ENCODE measurements at places on chromosomes 6 and 20.

DNA sequence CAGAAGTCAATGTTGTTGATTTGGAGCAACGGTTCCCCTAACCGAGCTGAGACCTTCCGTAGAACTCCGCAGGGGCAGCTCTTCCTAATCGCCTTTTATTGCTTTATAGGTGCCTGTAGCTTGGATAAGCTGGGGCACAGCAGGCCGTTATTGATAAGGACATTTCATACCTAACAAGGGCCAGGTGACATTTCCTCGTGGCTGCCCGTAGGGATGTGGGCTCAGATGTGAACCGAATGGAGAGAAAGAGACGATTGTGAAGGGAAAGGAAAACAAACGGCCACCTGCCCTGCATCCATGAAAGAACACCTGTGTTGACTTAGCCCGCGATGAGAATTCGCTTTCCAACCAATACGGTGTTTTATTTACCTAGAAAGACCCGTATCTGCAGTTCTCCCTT, 53.3 kb upstream of the DACT2 start:
- no peak for DNase-seq

DNA sequence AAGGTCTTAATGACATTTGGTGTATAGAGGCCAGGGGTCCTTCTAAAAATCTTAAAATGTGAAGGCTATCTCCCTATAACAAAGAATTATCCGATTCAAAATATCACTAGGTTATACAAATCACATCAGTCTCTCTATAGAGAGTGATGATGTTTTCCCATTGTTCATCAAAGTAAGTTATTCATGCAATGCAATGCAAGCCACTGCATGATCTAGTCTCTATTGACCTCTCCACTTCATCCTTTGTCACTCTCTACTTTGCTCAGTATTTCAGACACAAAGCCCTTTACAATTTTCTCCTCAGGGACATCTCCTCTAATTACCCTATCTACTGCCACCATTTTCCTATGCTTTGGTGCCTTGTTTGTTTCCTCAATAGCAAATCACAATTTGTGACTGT, 628.0 kb downstream of the HTR1B start:
- DNase-seq, result no peak

DNA sequence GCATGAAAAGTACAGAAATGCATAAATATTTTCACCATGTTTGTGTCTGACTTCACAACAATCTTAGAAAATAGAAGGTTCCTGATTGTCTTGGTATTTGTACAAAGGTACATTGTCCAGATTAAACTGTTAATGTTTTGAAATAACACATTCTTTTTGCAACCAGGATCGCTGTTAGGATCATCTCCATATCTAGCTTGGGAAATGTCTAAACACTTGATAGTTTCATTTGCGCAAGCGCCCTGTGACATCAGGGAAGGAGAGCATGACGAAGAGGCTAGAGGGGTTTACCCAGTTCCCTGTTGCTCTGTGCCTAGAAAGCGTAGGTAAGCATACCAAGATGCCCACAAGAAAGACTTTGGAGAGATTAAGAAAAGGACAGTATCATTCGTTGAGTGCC, 19.4 kb downstream of the ALDH8A1 start:
- DNase-seq, result no peak

DNA sequence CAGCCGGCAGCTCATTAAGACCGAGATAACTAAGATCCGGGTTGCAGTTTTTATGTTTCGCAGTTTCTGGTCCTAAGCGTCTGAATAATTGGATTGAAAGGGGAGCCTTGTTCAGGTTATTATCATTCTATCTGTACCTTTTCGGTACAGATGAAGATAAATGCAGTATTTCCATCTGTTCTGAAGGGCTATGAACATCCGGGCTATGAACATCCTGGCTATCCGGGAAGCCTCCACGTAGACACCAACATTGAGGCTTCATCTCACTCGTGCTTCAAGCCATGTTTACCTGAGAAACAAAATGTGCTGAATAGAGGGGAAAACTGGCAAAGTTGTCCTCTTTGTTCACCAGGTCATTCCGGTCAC, 399 bp upstream of the REPS1 start:
- no peak for DNase-seq

- DNase-seq, result no peak
Observed at GRCh38 chr6:106134087-106134770, 48.1 kb downstream of the PRDM1 start.

GRCh38 chr6:27668442-27669294, 195.8 kb upstream of the ZNF184 start:
- peak; percentile 70 for DNase-seq

GRCh38 chr6:129030215-129030614, 147.3 kb downstream of the LAMA2 start:
- no peak for DNase-seq

DNA sequence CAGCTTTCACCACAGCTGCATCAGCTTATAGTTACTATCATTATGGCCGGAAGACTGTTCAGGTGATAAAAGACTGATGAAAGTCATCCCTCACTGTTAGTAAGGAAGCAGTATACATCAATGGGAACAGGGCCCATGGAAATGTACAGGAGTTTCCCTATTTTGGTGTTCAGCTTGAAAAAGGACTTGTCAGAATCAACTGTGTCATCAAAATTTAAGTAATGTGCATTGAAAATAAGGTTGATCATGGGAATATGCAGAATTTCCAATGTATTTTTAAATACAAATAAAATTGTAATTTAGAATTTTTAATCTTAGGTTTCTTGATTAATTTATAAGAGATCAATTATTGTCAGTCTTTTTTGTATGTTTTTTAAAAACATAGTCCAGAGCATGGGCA, 16.8 kb downstream of the LRRN4 start:
- no peak for DNase-seq

GRCh38 chr6:83927470-83927869, 68.0 kb downstream of the CYB5R4 start:
- DNase-seq, result no peak

- DNase-seq, result peak; percentile 55
Observed at GRCh38 chr6:26043384-26044139, 43.7 kb upstream of the HFE start.

GRCh38 chr6:47075741-47076421, 33.7 kb upstream of the ADGRF1 start:
- no peak for DNase-seq

- DNase-seq, result no peak
Observed at GRCh38 chr20:62765432-62766070, 30.7 kb upstream of the MRGBP start.

DNA sequence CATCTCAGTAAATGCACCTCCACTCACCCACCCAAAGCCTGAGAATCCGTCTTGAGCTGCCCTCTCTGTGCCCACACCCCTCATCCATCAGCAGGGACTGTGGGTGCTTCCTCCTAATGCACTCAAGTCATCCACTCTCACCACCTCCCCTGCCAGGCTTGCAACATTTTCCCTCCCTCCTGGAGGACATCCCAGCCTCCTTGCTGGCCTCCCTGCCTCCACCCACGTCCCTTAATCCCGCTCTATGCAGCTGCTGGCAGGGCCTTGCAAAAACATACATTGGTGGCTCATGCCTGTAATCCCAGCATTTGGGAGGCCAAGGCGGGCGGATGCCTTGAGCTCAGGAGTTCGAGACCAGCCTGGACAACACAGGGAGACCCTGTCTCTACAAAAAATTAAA, 15.6 kb upstream of the SRC start:
- no peak for DNase-seq

GRCh38 chr6:159169193-159169555, at the start of gene FNDC1:
Gene FNDC1, plus strand, starts transcription at chr6:159169400. Its CDS starts 197 bp downstream, at chr6:159169597.
- DNase-seq, result peak; percentile 71

DNA sequence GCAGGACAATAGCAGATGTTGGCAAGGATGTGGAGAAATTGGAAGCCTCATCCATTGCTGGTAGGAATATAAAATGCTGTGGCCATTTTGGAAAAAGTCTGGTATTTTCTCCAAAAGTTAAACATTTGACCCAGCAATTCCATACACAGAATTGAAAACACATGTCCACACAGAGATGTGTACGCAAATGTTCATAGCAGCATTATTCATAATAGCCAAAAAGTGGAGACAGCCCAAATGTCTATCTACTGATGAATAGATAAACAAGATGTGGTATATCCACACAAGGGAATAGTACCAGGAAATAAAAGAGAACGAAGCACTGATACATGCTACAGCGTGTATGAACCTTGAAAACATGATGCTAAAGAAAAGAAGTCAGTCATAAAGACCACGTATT, 40.5 kb downstream of the CFAP61 start:
- DNase-seq, result no peak

DNA sequence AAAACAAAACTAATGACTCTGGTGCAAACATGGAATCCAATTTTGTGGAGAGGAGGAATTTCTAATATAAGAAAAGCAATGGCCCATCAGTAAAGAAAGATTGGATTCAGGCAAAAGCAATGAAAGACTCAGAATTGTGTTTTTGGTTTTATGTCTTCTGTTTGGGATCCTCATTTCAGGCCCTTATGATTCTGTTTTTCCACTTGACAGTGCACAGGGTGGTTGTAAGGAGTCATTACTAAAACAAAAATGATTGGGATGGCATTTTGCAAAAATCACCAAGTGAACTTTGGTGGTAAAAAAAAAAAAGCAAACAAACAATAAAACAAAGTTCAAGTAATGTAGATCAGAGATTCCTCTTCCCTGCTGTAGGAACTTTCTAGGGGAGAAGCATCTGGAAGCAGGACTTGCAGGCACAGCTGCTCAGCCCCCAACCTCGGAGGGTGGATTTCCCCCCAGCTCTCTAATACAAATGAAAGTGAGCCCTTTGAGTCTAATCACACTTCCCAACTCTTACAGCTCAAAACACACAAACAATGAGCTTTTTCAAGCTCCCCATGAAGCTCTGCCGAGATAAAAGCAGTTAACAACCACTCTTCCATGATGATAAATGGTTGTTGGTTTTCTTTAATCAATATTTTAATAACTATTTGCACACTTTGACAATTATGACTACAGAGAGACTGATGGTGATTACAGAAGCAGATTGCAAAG, 177.7 kb downstream of the ZDHHC14 start:
- no peak for DNase-seq

DNA sequence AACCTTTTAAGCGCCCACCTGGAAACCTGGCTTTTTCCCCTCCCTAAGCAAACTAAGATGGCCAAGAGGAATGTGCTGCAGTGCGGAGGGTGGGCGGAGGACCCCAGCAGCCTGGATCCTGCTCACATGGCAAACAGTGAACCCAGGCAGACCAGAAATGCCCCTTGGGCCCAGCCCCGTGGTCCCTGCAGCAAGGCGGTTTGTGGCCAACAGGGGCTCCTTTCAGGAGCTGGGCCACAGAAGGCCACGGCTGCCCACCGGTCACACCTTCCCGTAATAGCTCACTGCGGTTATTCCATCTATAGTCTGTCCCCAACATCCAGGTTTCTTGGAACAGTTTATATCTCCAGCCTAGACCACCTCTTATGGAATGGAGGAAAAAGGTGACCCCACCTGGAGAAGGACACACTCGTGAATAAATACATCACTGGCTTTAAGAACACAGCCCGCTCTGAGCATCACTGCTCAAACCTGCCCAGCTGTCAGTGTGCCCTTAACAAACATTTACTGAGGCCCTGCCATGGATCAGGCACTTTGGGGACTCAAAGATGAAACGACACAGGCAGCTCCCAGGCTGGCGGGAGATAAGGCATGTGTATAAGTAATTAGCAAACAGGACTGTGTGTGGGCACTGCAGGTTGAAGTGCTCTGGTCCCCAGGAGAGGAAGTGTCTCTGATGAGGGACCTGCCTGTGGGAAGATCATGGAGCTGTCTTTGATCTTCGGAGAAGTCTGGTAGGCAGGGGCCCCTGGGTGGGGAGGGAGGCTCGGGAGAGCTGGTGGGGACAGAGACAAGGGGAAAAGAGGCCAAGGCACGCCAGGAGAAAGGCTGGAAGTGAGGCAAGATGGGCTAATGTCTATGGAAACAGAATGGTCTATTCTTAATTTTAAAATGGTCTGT, 3.2 kb upstream of the TUBB1 start:
- no peak for DNase-seq

GRCh38 chr6:157879034-157879872, 56.2 kb downstream of the SNX9 start:
- no peak for DNase-seq

DNA sequence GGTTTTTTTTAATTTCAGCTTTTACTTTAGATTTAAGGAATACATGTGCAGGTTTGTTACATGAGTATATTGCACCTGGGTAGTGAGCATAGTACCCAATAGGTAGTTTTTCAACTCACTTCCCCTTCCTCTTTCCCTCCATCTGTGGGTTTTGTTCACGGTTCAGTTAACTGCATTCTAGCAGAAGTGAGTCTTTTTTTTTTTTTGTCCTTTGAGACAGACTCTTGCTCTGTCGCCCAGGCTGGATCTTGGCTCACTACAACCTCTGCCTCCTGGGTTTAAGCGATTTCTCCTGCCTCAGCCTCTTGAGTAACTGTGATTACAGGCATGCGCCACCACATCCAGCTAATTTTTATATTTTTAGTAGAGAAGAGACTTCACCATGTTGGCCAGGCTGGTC, 8.7 kb downstream of the UBR2 start:
- no peak for DNase-seq

GRCh38 chr6:142975365-142975764, 30.4 kb upstream of the HIVEP2 start:
- DNase-seq, result no peak

GRCh38 chr6:1075444-1075843, 236.5 kb upstream of the FOXQ1 start:
- no peak for DNase-seq

GRCh38 chr20:32302507-32302872, 25.0 kb downstream of the KIF3B start:
- DNase-seq, result no peak

DNA sequence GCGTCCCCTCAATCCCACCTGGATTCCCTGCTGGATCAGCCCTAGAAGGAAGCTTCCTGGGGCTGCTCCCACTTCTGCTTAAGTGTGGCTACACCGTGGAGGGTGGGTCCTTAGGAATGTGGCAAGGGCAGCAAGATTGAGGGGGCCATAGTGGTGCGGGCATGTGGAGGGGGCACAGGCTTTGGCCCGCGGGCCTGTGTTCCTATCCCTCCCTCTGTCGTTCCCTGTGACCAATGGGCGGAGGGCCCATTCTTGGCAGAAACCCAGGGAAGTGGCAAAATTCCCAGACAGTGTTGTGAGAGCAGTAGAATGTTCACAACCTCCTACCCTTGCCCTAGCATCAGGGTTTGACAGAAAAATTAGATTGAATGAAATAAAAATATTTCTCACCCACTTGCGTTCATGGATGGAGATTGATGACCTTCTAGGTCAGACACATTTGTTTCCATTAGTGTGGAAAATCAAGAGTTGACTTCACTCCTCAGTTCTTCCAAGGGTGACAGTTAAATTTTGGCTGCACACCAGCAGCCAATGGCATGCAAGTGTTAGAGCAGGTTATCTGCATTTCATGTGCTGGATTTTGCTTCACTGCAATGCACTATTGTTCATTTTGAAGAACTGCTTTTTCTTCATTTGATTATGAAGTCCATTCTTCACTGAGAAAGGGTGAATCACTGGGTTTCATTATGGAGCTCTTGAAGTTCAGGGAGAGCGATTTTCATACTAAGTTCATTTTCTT, 49.3 kb upstream of the AHI1 start:
- DNase-seq, result no peak

Measured in stimulated activated CD4-positive, alpha-beta T cell treated with anti-CD3 and anti-CD28 coated beads, Interleukin-2, amount 100 ng/mL, for 48 hours (primary cell).